ENCODE measurements at places on chromosomes 3 and 15. TPM values are rescaled to one million over a fixed set of nuclear protein-coding genes. Genes with fewer than 3 reads are reported as not detected.

DNA sequence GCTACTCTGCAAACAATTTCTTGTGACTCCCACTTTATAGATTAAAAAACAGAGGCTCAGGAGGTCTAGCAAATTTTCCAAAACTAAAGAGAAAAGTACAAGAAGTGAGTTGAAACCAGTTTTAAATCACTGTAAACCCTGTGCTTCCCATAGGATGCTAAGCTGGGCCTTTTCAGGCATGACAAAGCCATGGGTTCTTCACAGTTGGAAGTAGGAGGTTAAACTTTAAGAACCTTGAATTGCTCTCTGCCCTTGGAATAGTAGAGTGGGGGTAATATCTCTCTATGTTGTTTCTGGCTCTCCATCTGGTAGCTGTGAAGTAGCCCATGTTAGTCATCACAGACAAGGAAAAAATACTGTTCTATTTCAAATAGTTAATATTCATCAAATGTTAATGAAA is 193.6 kb upstream of the SATB1 start:
- no peak for DNase-seq

CPNE9 gene
- polyA plus RNA-seq, result 0.05 TPM

HCLS1 gene
- polyA plus RNA-seq, result 0.14 TPM

DNA sequence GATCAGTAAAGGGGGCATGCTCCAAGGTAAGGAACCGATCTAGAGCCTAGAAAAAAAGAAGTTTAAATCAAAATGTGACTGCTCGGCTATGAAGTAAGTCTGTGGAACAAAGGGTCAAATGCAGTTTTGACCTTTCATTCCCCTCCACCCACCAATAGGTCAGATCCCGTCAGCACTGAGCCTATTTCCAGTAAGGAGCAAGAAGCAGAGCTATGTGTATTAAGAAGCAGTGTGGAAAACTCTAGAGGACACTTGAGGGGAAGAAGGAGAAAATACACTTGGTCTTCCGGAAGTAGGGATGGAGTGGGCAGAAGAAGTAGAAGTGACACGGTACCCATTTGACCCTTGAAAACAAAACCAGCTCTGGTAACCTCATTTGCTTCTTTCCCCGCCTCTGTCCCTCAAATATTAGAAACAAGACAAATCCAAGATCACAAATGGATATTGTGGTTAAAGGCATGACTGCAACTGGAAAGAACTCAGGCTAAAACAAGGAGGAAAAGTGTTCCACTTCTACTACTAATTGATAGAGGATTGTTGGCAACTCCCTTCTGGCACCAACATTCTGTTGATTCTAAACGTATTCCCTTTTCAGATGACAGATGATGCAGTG is 888.3 kb upstream of the NR2F2 start:
- DNase-seq, result no peak

DNA sequence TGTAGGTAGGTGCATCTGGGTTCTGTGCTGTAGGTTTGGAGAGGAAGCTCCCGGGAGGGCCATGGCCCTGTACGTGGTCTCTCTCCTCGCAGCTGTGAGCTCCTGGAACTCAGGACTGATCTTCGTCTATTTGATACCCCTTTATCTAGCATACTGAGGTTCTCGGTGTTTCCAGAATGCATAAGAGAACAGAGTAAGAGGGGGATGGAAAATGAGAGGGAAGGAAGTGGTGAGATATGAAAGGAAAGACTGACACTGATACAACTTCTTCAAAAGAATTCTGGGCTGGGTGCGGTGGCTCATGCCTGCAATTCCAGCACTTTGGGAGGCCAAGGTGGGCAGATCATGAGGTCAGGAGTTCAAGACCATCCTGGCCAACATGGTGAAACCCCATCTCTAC is 90.7 kb downstream of the CHRD start:
- DNase-seq, result no peak

- DNase-seq, result no peak
Observed at GRCh38 chr15:100252779-100253417, 88.9 kb downstream of the ADAMTS17 start.

CHST13 gene
- polyA plus RNA-seq, result 0.49 TPM

- no peak for DNase-seq
Observed at GRCh38 chr3:159764490-159765029, 224.1 kb upstream of the IL12A start.

IL20RB gene
- 1.1 TPM for polyA plus RNA-seq

CASR gene
- not detected for polyA plus RNA-seq

CEP19 gene
- polyA plus RNA-seq, result 4.5 TPM

DNA sequence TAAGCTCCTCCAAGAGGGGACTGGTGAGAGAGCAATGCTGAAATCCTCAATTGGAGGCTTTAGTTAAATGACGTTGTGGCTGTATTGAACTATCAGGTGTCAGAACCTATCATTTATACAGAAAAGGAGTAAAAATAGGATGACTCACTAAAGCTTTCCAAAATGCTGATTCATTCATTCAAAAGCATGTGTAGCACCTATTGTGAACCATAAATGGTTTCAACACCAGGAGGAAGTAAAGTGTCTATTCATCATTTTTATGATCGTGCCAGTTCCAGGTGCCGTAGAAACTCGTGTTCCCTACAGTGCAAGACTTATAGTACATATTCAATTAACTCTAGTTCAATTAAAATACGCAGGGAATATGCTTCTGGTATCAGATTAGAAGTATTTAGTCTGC is 66.5 kb upstream of the ARRDC4 start:
- no peak for DNase-seq

IGSF10 gene
- polyA plus RNA-seq, result 0.79 TPM

DNA sequence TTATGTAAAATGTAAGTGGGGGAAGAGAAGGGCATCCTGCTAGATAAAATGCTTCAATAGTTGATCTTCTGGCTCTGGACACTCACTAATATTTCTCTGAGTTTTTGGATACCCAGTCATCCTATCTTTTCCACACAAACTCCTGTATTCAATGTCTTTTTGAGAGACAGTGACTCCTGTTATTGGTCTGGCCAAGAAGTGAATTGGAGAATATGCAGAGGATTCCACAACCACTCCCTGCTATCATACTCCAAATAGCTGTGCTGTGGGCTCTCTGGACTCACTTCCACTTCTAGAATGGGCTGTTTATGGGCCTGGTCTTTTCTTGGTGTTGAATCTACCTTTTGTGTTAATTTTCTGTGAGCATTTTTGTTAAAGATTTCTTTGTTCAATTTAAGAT is 376.8 kb downstream of the NLGN1 start:
- DNase-seq, result no peak

GRCh38 chr3:156919818-156920217 is 93.7 kb downstream of the LEKR1 start:
- no peak for DNase-seq

GPR87 gene
- 0.41 TPM for polyA plus RNA-seq

PATL2 gene
- 0.12 TPM for polyA plus RNA-seq

FGF7 gene
- polyA plus RNA-seq, result not detected

DNA sequence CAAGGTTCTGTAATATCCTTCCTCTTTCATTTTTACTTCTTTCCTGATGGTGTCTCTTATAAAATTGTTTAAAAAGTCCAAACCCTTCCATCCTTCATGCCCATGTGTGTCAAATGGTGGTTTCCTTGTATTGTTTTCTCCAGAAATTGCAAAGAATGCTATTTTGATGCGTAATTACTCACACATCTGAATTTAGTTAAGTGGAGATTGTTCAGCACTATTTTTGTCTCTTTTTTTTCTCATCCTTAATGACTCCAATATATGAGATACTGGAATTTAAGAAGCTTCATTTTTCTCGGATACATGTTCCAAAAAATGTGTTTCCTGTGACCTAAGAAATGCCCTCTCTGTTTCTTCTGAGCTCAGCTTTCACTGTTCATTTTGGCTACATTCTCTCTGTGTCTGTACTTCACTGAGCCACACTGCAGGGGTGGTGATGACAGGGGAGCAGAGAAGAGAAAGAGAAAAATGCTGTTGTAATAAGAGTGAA is 799.8 kb downstream of the DIPK2A start:
- DNase-seq, result no peak

DNA sequence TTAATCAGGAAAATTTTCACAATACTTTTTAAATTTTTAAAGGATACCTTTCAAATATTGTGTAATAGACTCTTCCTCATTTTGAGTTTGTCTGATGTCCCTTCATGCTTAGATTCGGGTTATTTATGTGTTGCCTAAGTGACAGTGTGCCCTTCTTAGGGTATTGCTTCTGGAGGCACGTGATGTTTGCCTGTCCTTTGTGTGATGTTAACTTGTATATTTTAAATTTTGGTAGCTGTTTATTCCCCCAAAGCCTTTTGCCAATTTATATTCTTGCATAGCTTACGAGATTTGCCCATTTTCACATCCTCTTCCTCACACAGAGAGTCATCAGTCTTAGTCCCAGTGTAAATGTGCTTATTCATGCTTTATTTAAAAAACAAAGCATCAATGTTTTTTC is 433.1 kb downstream of the EPHB1 start:
- no peak for DNase-seq

Data from A549 (cell line).